ENCODE measurements at places on chromosomes 13 and 19.
A peak's percentile ranks its signal among the peaks of the same experiment; 100 is the strongest.

DNA sequence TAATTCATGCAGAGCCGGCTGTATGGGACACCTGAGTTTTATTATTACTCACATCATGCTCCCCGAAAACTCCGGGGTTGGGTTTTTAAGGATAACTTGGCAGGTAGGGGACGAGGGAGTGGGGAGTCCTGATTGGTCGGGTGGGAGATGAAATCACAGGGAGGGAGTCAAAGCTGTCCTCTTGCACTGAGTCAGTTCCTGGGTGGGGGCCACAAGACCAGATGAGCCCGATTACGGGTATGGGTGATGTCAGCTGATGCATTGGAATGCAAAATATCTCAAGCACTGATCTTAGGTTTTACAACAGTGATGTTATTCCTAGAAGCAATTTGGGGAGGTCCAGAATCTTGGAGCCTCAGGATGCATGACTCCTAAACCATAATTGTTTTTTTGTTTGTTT lies 18.6 kb upstream of the COG3 start:
- DNase-seq: no peak

DNA sequence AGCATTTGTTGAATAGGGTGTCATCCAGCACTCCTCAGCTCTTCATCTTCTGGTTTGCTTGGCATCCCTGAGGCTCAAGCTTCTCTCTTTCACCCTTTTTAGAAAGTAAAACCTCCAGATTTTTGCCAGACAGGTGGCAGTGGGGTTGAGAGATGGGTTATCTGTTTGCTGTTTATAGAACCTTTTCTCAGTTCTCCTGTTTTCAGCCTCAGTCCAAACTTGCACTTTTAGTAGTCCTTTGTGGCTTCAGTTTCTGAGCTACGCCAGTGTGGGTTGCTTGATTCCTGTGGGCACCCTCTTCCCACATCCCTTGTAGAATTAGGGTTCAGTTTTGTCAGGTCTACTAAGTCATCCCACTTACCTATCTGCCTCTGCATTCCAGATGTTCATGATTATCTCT lies 147.9 kb downstream of the PAN3 start:
- DNase-seq: no peak

DNA sequence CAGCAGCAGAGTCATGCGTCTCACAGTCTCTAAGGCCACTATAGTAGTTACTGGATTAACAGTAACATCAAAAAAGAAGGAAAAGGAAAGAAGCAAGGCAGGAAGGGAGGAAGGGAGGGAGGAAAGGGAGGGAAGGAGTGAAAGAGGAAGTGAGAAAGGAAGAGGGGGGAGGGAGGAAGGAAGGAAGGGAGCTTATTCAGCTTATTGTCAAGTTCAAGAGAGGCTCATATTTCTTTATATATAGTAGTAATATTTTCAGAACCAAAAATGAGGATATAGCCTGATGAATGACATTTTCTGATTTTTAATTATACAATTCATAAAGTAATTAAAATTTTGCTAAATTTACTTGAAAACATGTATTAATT lies 17.7 kb upstream of the RUBCNL start:
- DNase-seq: no peak

DNA sequence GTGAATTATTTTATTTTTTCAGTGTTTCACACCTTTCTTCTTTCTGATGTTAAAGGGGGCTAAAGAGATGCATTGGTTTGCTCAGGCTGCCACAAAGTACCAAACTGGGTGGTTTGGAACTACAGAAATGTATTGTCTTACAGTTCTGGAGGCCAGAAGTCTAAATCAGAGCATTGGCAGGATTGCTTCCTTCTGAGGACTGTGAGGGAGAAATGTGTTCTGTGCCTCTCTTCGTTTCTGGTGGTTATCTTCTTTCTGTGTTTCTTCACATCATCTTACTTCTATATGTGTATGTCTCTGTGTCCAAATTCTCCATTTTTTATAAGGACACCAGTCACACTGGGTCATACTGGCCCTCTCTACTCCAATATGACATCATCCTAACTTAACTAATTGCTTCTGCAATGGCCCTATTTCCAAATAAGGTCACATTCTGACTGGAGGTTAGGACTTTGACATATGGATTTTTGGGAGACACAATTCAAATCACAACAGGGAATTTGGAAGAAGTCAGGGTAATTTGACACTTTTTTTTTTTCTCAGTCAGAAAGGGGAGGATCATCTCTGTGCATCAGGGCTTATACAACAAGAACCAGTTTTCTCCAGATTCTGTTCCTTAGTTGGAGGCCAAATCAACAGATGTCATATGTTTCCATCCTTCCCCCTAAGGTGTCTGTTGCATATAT lies 188.2 kb downstream of the KCNRG start:
- no peak for DNase-seq

- DNase-seq: no peak
Observed at GRCh38 chr19:23527797-23528196, 132.5 kb upstream of the ZNF91 start.

GRCh38 chr13:104616990-104617389 lies 1550.8 kb upstream of the SLC10A2 start:
- no peak for DNase-seq

DNA sequence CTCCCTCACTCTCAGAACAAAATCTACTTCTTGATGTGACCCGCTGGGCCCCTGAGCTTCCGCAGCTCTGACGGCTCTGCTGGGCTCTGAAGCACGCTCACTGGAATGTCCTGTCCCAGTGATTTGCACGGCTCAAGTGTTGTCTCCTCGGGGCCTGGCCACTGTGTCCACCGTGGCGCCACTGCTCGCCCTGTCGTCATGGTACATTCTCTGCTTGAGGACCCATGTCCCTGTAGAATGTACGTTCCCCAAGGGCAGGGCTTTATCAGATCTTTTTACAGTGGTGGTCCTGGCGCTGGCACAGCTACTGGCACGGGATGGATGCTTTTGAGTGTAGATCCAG lies 12.1 kb downstream of the KLHL26 start:
- peak; percentile 45 for DNase-seq

GRCh38 chr13:99299920-99300341 lies 7.3 kb downstream of the GPR183 start:
- no peak for DNase-seq

GRCh38 chr19:1007399-1008251 lies 7.4 kb downstream of the GRIN3B start:
- no peak for DNase-seq

DNA sequence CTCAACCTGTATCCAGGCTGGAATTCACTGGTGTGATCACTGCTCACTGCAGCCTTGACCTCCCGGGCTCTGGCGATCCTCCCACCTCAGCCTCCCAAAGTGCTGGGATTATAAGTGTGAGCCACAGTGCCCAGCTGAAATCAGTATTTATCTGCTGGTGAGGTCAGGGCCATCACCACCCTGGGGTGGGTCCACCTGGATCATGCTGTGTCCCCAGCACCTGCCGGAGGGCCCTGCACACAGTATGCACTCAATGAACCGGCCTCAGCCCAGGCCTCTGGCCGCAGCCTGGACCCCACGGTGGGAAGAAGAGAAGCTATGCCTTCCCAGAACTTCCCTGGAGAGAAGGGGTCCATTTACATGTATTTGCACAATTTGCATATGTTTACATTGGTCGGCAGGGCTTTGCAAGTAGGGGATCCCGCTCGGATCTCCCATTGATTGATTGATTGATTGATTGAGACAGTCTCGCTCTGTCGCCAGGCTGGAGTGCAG lies 2.6 kb upstream of the SLC5A5 start:
- DNase-seq: no peak

DNA sequence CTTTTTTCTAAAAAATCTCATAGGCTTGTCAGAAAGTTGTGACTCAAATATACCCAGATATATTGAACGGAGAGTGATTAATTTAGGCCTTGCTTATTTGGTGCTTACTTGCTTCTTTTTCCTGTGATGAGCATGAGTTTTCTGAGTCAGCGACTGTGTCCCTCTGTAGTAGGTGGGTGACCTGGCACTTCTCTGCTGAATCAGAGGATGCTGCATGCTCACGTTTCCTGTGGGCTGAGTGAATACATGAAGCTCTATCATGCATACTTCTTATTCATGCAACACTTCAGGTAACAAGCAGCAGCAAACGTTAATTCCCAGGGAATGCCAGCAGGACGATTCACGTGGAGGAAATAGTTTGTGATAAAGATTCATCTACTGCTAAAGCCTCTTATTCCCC lies 245.0 kb downstream of the KLF5 start:
- no peak for DNase-seq

DNA sequence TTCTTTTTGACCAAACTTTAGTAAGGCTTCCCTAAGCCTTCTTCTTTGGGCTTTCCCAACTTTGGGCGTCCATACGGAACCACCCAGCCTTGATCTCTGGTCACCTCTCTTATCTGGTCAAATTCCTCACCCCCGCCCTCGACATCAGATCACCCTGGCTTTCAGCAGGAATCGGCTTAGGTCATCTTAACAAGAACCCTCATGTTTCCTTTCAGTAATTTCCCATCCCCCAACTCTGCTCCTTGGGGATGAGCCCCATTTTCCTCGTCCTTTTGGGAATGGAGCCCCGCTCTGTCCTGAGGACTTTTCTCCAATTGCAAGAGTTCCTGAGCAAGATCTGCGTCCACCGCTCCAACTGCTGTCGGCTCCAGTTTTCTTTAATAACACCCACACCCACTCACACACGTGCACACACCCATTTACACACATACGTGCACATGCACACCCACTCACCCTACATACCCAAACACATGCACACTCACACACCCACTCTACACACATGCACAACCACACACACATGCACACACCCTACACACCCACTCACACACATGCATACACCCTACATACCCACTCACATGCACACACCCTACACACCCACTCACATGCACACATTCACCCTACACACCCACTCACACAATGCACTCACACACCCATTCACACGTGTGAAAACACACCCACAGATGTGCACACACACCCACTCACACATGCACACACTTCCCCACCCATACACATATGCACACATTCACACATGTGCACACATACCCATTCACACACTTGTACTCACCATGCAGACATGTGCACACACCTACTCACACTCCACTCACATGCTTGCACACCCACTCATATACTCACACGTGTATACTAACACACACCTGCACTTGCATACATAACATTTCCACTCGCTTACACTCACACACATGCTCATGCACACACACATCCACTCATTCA lies 87.0 kb upstream of the TM9SF2 start:
- DNase-seq: no peak

GRCh38 chr19:41753159-41753558 lies 2.2 kb upstream of the CEACAM6 start:
- no peak for DNase-seq

DNA sequence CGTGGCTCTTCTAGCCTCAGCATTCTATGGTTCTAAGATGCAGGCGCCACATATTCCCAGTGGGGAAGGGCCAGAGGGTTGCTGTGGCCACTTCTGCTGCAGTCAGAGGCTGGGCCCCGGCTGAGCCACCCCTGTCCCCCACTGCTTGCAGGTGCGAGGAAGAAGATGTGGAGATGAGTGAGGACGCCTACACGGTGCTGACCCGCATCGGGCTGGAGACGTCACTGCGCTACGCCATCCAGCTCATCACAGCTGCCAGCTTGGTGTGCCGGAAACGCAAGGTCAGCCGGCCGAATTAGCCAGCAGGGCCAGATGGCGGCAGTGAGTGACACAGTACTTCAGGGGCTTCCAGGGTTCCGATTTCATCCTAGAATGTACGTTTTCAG lies 2.0 kb downstream of the LHB start:
- DNase-seq: no peak

DNA sequence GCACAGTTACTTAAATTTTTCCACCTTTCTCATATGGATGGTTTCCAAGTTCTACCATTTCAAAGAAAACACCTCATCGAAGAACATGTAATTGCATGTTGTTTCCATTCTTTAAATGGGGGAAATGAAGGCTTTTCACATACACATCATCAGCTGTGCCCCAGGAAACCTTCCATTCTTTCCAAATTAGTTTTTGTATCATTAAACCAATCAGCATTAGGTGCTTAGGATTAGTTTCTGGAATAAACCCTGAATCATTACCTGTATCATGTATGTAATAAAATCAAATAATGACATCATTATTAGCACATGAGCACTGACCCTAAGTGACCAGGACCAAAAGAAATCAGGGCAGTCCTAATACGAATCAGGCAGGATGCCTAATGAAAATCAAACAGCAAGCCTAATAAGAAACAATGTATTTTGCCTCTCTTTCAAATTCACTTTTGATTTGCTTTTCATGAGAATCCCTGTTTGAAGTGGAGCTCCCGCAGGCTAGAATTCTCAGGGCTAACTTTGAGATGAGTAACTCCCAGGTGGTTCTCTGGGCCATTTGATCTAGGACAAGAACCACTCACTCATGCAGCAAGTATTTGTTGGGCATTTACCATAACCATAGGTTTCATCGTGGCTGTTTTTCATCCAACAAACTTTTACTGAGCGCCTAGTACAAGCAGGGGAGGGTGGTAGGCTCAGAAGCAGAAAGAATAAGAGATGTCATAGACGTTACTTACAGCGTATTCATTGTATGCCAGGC lies 89.2 kb downstream of the MZT1 start:
- DNase-seq: no peak

DNA sequence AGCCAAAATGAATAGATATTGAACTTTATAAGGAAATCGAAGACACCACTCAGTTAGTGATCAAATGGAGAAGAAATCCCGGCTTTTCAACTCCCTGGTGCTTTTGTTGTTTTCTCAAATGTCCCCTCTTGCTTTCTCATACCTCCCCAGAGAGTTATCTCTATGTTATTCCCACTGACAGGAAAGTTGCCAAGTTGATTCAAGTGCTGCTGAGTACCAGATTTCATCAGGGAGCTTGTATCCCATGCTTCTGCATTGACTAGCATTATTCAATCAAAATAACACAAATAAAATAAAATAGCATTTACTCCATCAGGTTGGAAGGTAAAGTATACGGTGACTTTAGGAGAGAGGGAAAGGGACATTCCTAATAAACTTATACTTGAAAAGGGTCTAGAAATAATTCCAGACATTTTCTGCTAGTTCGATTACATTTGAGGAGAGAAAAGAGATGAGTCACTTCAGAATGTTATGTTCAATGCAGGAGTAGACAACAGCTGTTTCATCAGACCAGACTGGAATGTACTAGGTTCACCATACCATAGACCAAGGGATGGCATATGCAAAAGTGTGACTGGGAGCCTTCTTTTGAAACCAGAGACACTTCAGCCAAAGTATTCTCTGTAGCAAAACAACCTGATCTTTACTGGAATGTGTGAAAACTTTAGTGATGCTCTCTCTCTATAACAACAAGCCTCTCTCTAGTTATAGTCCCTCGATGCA lies 397.8 kb downstream of the FGF14 start:
- no peak for DNase-seq

DNA sequence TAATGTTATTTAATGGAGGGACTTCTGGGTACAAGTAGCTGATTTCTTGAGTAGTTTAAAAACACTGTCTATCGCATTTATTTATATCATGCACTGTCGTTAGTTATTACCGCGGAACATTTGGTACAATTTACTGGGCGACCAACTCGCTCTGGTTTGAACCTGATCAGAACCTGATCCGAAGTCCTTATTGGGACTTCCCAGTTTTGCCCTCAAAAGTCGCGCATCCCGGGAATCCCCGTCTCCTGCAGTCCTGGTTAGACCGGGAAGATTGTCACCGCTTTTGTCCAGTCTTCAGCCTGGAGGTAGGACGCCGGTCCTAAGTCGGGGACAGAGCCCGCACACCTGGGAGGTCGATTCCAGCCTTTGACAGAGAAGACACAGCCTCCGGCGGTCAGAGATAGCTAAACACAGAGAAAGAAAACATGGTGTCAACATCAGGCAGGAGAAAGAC lies 694 bp downstream of the CLN5 start:
- peak; percentile 47 for DNase-seq
